Tibial nerve (tissue), 4 donors: ENCODE measurements at places on chromosomes 16 and 17. TPM values are rescaled to one million over a fixed set of nuclear protein-coding genes. Genes with fewer than 3 reads are reported as not detected.

The KIF2B gene
- total RNA-seq, result not detected

- H3K4me3 ChIP-seq, result no peak overlapping the region
- H3K27me3 ChIP-seq, result no peaks in the 10 kb centered on the region
- no peaks in the 10 kb centered on the region for H3K4me1 ChIP-seq
- no peaks in the 10 kb centered on the region for H3K36me3 ChIP-seq
Observed at GRCh38 chr17:74262601-74263000, 11.4 kb upstream of the DNAI2 start.

GRCh38 chr16:77748421-77749005 is 26.2 kb downstream of the NUDT7 start:
- no peaks in the 10 kb centered on the region for H3K4me1 ChIP-seq
- no peaks in the 10 kb centered on the region for H3K36me3 ChIP-seq
- DNase-seq, result no peak
- no peak overlapping the region for H3K4me3 ChIP-seq

GRCh38 chr16:86984991-86985647 is 332.1 kb downstream of the C16orf95 start:
- H3K4me3 ChIP-seq, result no peak overlapping the region
- no peaks in the 10 kb centered on the region for H3K4me1 ChIP-seq
- H3K36me3 ChIP-seq, result no peaks in the 10 kb centered on the region
- H3K27ac ChIP-seq, result no peak overlapping the region
- H3K27me3 ChIP-seq, result peaks cover 9% of the 10 kb centered on the region

GRCh38 chr17:66426397-66427033 is 124.1 kb downstream of the PRKCA start:
- no peak for DNase-seq
- no peak overlapping the region for H3K27ac ChIP-seq
- H3K27me3 ChIP-seq, result no peaks in the 10 kb centered on the region
- peaks cover 12% of the 10 kb centered on the region for H3K4me1 ChIP-seq
- H3K4me3 ChIP-seq, result no peak overlapping the region
- no peaks in the 10 kb centered on the region for H3K36me3 ChIP-seq
